ENCODE measurements at places on chromosomes 5 and 9.

GRCh38 chr9:121267689-121268597, at the start of gene GSN:
GSN (plus strand) TSS chr9:121268162; CDS start chr9:121301972, 33,810 bp downstream.
- peak; percentile 34 for DNase-seq

DNA sequence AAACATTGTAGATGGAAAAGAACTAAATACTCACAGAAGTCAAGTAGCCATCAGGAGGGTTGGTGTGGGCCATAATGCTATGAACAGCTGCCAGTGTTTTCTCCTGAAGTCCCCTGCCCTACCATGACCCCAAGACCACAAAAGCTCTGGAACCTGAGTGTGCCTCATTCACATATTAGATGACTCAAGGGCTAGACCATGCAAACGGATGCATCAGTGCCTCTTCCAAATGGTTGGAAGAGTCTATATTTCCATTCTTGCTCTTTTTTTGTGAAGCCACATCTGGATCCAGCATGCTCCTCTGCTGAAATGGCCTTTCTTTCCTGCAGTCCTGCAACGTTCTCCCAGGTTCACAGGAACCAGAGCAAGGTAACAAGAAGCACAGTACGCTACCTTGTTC, 136.6 kb upstream of the EPB41L4A start:
- no peak for DNase-seq

DNA sequence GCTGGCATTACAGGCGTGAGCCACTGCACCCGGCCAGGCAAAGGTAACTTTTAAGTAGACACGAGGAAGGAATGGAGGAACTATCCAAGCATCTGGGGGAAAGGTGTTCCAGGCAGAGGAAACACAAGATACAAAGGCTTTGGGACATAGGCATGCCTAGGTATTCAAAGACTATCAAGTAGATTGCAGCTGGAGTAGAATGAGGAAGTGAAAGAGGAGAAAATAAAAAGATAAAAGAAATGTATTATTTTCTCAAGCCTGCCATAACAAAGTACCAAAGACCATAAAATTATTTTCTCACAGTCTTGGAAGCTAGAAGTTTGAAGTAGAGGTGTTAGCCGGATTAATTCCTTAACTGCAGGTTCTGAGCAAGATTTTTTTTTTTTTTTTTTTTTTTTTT, 39.9 kb upstream of the GRIN3A start:
- DNase-seq: no peak

GRCh38 chr9:87872079-87872624, 10.5 kb upstream of the SPATA31E1 start:
- DNase-seq: no peak

GRCh38 chr5:1299511-1299850, 4.6 kb upstream of the TERT start:
- DNase-seq: no peak
